ENCODE measurements at places on chromosomes 1 and 21. TPM values are rescaled to one million over a fixed set of nuclear protein-coding genes. Genes with fewer than 3 reads are reported as not detected.

GRCh38 chr1:82464362-82465001 is 663.7 kb downstream of the ADGRL2 start:
- H3K4me3 ChIP-seq, result no peak overlapping the region
- H3K27ac ChIP-seq, result peak overlapping the region; percentile 20

- DNase-seq, result no peak
- no peaks in the 10 kb centered on the region for H3K27me3 ChIP-seq
- H3K4me1 ChIP-seq, result no peaks in the 10 kb centered on the region
- H3K27ac ChIP-seq, result no peak overlapping the region
- no peak overlapping the region for H3K4me3 ChIP-seq
These were observed 151.9 kb downstream of the CASZ1 start for GRCh38 chr1:10644307-10645128.

The LCK gene
- total RNA-seq, result 62.2 TPM

GRCh38 chr1:44371206-44371605 is 16.1 kb upstream of the ERI3 start:
- no peaks in the 10 kb centered on the region for H3K27me3 ChIP-seq
- no peaks in the 10 kb centered on the region for H3K36me3 ChIP-seq
- no peaks in the 10 kb centered on the region for H3K4me1 ChIP-seq
- DNase-seq, result no peak
- no peak overlapping the region for H3K27ac ChIP-seq
- no peak overlapping the region for H3K4me3 ChIP-seq

GRCh38 chr1:216723274-216723780 is at the start of gene ESRRG:
Gene ESRRG (minus strand): TSS chr1:216723429. CDS start chr1:216723299, 130 bp downstream.
- H3K4me3 ChIP-seq, result peak within 1 kb of the TSS; percentile 25
- no peak within 1 kb of the TSS for H3K27ac ChIP-seq
- H3K27me3 ChIP-seq, result no peaks in the 10 kb centered on the region
- H3K4me1 ChIP-seq, result no peaks in the 10 kb centered on the region

The KCND3 gene
- 10.0 TPM for total RNA-seq

DNA sequence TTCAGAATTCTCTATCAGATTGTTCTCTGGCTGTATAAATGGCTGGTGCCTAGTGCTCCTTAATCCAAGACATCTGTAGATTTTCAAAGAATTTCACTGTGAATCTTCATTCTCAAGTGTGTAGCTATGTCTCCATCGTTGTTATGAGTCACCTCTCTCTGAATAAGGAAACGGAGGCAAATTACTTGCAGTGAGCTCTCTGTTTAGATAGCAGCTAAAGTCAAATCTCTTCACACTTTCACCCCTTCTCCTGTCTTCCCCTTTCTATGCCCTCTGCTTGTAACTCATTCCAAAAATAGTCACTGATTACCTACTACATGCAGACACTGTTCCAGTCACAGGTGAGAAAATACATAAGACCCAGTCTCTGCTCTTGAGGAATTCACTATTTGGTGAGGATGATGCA is 39.7 kb downstream of the CHML start:
- H3K4me1 ChIP-seq, result peaks cover 16% of the 10 kb centered on the region
- no peaks in the 10 kb centered on the region for H3K27me3 ChIP-seq
- no peak for DNase-seq
- H3K27ac ChIP-seq, result peak overlapping the region; percentile 34

DNA sequence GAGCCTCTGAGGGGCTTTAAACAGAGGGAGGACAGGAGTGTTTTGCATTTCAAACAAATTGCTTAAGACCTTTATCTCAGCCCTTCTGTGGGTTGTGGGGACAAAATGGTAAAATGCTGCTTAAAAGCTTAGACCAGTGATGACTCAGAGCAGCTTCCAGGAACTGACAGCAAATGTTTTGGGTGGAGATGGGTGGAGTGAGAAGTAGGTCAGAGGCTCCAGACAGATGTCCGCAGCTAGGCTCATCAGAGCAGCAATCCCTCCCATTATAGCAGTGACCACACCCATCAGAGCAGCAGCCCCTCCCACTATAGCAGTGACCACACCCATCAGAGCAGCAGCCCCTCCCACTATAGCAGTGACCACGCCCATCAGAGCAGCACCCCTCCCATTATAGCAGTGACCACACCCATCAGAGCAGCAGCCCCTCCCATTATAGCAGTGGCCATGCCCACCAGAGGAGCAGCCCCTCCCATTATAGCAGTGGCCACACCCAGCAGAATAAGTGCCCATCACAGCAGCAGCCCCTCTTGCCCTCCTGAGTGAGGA is 532.2 kb downstream of the MATN1 start:
- no peak overlapping the region for H3K4me3 ChIP-seq
- no peaks in the 10 kb centered on the region for H3K36me3 ChIP-seq
- no peak for DNase-seq
- H3K27ac ChIP-seq, result peak overlapping the region; percentile 38
- peaks cover 7% of the 10 kb centered on the region for H3K27me3 ChIP-seq
- peaks cover 15% of the 10 kb centered on the region for H3K4me1 ChIP-seq

- no peak overlapping the region for H3K4me3 ChIP-seq
- DNase-seq, result no peak
These were observed 645.0 kb downstream of the PTPRC start for GRCh38 chr1:199283794-199284193.

DNA sequence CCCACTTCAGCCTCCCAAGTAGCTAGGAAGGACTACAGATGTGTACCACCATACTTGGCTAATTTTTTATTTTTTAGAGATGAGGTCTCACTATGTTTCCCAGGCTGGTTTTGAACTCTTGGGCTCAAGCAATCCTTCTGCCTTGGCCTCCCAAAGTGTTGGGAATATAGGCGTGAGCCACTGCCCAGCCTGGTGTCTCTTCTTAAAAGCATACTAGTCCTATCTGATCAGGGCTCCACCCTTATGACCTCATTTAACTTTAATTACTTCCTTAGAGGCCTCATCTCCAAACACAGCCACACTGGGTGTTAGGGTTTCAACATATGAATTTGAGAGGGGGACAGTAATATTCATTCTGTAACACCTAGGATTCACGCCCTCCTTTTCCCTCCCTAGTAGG is 130.9 kb downstream of the GLIS1 start:
- H3K36me3 ChIP-seq, result no peaks in the 10 kb centered on the region
- DNase-seq, result peak; percentile 4
- H3K27me3 ChIP-seq, result no peaks in the 10 kb centered on the region
- no peaks in the 10 kb centered on the region for H3K4me1 ChIP-seq
- no peak overlapping the region for H3K4me3 ChIP-seq
- no peak overlapping the region for H3K27ac ChIP-seq

DNA sequence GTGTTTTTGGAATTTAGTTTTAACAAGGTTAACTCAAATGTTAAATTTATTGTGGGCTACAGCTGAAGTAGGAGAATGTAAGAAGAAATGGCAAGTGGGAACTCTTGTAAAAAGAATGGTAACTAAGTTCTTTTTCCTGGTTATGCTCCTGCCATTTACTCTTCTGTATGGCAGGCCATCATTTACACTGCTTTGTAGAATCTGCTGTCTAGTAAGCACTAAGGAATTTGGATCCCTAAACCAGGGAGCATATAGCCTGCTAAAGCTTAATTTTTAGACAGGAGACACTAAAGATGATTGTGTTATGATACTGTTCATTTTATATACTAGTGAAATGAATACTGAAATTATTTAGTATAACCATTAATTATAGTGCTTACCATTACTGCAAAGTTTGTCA is 85.3 kb downstream of the CAMTA1 start:
- no peak for DNase-seq
- H3K27me3 ChIP-seq, result no peaks in the 10 kb centered on the region
- no peak overlapping the region for H3K27ac ChIP-seq
- no peak overlapping the region for H3K4me3 ChIP-seq

- H3K27me3 ChIP-seq, result no peaks in the 10 kb centered on the region
- no peaks in the 10 kb centered on the region for H3K4me1 ChIP-seq
- DNase-seq, result no peak
- H3K4me3 ChIP-seq, result no peak overlapping the region
These were observed 43.8 kb upstream of the RAVER2 start for GRCh38 chr1:64701071-64701470.

DNA sequence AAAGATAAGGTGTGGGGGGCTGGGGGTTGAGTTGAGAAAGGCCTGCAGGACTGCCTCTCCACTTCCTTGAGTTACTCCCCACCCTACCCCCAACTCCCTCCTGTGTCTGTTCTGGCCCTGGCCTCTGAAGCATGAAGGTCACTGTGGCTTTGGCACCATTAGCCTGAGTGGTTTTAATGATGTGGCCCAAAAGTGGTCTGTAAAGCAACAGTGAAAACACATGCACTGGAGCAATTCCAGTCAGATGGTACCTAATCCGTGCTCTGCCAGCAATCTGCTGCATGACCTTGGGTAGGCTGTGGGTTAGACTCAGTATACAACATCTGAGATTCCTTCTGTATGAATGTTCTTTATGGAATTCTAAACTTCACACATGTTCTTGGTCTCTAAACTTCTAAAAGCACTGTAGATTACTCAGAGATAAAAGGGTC is 86.5 kb upstream of the ATP1A1 start:
- no peaks in the 10 kb centered on the region for H3K4me1 ChIP-seq
- no peaks in the 10 kb centered on the region for H3K27me3 ChIP-seq
- no peak overlapping the region for H3K27ac ChIP-seq
- H3K36me3 ChIP-seq, result no peaks in the 10 kb centered on the region
- DNase-seq, result no peak

GRCh38 chr1:7462617-7463016 is 308.5 kb upstream of the VAMP3 start:
- no peaks in the 10 kb centered on the region for H3K36me3 ChIP-seq
- H3K27me3 ChIP-seq, result no peaks in the 10 kb centered on the region
- DNase-seq, result no peak
- H3K4me3 ChIP-seq, result no peak overlapping the region
- no peak overlapping the region for H3K27ac ChIP-seq

DNA sequence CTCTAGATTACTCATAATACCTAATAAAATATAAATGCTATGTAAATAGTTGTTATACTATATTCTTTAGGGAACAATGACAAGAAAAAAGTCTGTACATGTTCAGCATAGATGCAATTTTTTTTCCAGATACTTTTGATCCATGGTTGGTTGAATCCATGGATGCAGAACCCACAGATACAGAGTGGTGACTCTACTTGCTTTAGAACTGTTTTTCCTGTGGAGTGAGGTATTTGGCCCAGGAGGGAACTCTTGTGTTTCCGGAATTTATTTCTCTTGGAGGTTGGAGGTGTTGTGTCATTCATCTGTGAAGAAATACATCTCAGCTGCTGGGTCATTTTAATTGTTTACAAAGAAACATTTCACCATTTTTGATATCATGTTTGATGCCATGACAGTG is 28.7 kb downstream of the TMEM200B start:
- no peak for DNase-seq
- no peak overlapping the region for H3K27ac ChIP-seq
- no peaks in the 10 kb centered on the region for H3K4me1 ChIP-seq
- H3K36me3 ChIP-seq, result peaks cover 8% of the 10 kb centered on the region
- no peak overlapping the region for H3K4me3 ChIP-seq
- no peaks in the 10 kb centered on the region for H3K27me3 ChIP-seq

DNA sequence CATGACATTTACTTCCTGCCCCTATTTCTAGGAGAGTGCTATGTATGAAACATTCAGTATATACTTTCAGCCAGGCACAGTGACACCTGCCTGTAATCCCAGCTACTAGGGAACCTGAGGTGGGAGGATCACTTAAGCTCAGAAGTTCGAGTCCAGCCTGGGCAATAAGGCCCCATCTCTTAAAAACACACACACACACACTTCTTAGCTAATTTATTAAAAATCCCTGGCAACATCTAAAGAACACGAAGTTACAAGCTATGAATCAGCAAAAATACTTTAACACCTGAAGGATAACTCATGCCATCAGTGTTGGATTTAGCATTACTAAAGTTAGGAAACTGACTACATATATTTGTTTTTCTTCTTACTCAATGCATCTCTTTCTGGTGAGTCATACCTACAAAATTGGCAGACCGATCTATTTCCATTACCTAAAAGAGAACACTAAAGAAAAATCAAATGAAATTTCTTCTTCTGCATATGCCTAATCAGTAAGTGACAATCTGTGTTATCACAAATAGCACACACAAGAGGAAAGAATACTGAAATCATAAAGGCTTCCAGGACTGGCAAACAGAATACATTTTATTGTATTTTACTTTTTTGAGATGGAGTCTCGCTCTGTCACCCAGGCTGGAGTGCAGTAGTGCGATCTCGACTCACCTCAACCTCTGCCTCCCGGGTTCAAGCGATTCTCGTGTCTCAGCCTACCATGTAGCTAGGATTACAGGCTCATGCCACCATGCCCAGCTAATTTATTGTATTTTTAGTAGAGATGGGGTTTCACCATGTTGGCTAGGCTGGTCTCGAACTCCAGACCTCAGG is 41.4 kb downstream of the RNF115 start:
- H3K4me3 ChIP-seq, result no peak overlapping the region
- H3K4me1 ChIP-seq, result peaks cover 11% of the 10 kb centered on the region
- H3K36me3 ChIP-seq, result peaks cover 66% of the 10 kb centered on the region
- no peak for DNase-seq
- no peaks in the 10 kb centered on the region for H3K27me3 ChIP-seq
- no peak overlapping the region for H3K27ac ChIP-seq

DNA sequence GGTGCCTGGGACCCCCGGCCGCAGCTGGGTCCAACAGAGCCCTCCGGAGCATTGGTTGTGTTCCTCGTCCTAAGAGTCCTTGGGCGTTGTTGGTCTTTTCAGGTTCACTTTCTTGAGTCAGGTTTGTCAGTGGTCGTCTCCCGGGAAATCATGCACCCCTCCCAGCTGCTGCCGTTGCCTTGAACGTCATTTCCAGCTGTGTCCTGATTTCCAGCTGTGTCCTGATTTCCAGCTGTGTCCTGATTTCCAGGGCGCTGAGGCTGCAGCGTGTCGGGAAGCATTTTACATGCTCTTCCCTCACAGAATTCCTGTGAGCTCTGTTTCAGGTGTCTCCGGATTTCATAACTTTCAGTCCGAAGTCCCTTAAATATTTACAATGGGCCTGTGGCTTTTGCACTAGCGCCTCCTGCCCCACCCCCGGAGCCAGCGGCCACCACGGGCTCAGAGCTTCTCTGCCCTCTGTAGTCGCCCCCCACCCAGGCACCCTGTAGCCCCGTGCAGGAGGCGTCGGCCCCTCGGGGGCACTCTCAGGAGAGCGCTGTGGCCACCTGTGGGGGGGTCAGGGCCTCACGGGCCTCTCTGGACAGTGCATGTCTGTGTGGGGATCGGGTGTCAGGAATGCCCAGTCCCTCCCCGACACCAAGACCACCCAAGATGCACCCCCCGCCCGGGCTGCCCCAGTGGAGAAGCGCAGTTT is 66.7 kb downstream of the COL18A1 start:
- H3K4me1 ChIP-seq, result peaks cover 7% of the 10 kb centered on the region
- H3K27me3 ChIP-seq, result no peaks in the 10 kb centered on the region
- H3K27ac ChIP-seq, result peak overlapping the region; percentile 11
- H3K36me3 ChIP-seq, result peaks cover 13% of the 10 kb centered on the region
- DNase-seq, result peak; percentile 48
- H3K4me3 ChIP-seq, result no peak overlapping the region

Data from spleen (tissue), 13 donors.